ENCODE measurements at places on chromosomes 6 and 20.

- DNase-seq: no peak
Measured at GRCh38 chr6:111329882-111330633, 153.0 kb downstream of the REV3L start.

GRCh38 chr6:100171533-100172321 lies 177.7 kb upstream of the MCHR2 start:
- DNase-seq: no peak

DNA sequence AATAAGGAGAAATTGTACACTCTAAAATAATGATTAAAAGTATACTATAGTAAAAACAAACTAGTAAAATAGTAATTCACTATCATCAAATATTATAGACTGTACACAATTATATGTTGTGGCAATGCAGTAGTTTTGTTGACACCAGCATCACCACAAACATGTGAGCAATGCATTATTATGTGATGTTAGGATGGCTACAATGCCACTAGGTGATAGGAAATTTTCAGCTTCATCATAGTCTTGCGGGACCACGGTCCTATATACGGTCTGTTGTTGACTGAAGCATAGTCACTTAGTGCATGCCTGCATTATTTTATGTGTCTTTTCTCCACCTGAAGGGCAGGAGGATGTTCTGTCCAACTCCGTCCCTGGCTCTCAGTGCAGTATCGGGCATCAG lies 104.8 kb upstream of the NEDD9 start:
- DNase-seq: no peak

GRCh38 chr6:39899554-39900295 lies 34.5 kb downstream of the MOCS1 start:
- DNase-seq: no peak

DNA sequence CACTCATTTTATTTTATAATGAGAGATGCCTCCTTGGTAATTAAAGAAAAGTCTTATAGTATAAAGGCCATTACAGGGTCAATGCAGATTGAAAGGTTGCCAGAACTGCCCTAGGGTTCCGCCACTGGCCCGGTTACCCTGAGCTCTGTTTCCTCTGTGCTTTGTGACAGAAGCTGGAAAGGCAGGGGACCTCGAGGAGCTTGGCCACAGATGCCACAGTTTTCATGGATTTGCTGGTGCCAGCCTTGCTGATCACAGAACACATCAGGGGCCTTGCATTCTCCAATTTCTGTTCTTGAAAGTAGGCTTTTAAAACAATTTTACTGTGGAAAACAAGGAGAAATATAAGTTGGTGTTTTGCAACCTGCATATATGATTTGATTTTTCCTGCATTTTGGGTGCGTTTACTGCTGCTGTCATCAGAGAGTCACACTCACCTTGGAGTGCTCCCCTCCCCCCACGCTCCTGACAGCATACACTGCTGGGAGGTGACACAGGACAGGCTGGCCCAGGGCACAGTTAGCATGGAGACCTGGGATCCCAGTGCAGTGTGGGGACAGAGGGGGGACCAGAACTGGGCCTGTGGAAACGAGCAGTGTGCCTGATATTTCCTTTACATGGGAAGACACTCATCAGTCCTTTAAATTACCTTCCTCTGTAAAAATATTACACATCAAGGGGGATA lies 142.8 kb downstream of the CFAP61 start:
- DNase-seq: no peak

GRCh38 chr6:128471907-128472306 lies 48.5 kb downstream of the PTPRK start:
- DNase-seq: no peak

DNA sequence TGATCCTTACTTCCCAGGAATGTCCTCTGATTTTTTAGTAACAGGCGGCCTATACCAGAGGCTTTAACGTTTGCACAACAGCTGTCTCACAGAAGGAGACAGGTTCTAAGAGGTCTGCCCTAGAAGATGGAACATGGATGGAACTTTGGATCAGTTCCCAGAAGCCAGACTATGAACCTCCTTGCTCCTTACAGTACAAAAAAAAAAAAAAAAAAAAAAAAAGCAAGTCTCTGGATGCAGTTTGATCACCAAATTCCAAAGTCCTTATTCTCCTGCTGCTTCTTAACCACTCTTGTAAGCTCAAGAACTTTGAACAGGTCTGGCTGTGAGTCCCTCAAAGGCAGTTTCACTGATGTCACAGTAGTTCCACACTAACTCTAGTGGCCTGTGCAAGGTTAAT lies 2.0 kb upstream of the TRMT11 start:
- no peak for DNase-seq

GRCh38 chr6:31676322-31676903 lies 4.5 kb downstream of the LY6G5C start:
- DNase-seq: no peak

DNA sequence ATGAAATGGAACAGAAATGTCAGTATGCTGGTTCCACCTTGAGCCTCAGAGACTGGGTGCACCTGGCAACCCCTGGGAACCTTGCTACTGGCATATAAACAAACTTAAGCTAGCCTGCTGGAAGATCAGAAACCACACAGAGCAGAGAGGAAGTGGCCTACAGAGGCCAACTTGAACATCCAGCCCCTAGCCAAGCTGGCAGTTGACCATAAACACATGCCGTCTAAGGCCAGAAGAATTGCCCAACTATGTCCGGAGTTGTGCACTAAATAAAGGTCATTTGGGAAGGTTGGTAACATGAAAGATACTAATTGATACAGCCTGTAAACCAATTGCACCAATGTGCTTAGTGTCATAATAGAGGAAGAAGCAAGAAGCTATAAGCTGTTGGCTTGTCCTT lies 266.6 kb upstream of the BTBD3 start:
- DNase-seq: no peak

- DNase-seq: no peak
Measured at GRCh38 chr6:7051780-7052442, 55.9 kb upstream of the RREB1 start.

- no peak for DNase-seq
Measured at GRCh38 chr6:53691252-53691651, 25.7 kb upstream of the KLHL31 start.
